ENCODE measurements at places on chromosomes 1 and 21.
A peak's percentile ranks its signal among the peaks of the same experiment; 100 is the strongest.

- DNase-seq: no peak
These were observed 51.0 kb upstream of the EFHD2 start for GRCh38 chr1:15358565-15359133.

DNA sequence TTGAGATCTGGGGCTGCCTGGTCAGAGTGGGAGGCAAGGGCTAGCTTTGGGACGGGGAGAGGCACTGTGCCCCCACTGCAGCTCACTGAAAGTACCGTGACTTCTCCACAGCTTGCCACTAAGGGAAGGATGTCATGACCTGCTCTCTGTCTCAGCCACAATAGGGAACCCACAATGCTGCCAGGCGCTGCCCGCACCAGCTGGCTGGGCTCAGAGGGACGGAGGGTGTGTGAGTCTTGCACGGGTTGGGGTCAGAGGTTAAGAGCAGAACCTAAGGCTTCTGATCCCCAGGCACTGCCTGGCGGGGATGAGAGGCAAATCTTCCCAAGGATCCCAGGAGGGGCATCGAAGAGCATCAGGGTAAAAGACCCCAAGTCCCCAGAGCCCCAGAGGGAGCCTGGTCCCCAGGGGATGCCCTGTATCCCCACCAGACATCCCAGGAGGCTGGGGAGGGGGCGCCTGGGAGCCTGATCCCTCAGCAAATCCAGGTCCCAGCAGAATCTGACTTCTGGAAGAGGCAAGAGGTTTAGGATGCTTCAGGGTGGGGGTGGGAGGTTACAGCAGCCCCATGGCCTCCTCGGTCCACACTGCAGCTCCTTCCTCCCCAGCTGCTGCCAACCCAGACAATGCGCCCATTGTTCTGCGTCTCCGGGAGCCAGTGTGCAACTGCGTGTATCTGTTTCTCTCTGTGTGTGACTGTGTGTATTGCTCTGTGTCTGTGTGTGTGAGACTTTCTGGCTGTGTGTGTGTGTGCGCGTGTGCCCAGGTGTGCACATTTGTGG lies 2.0 kb upstream of the MARCKSL1 start:
- no peak for DNase-seq

GRCh38 chr1:218348628-218349071 lies 3.5 kb downstream of the TGFB2 start:
- peak; percentile 40 for DNase-seq

DNA sequence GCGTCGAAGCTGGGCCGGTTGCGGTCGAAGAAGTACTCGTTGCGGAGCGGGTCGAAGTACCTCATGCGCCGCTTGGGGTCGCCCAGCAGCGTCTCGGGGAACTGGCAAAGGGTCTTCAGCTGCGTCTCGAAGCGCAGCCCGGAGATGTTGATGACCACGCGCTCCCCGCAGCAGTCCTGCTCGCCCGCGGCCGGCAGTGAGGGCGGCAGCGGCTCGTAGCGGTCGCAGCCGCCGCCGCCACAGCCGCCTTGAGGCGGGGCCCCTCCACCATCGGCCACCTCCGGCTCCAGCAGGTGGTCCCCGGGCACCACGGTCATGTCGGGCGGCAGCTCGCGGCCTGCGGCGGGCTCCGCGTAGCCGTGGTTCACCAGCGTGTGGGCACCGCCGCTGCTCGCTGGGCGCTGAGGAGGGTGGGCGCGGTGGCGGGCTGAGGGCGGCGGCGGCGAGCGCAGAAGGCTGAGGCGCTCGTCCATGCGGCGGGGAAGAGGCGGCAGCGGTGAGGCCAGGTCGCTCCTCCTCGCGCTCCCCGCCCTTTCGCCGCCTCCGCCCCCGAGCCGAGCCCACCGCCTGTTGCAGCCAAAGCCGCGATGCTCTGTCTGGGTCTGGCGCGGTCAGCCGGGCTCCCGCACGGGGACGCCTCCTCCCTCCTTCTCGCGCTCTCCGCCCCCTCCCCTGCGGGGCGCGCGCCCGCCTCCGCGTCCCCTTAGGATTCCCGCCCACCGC lies at the start of gene KCNA3:
KCNA3 (minus strand) TSS at position 604 of the 723 bp plus-strand sequence; CDS start at position 473, 131 bp downstream.
- peak; percentile 27 for DNase-seq

GRCh38 chr1:74596717-74597116 lies 76.9 kb downstream of the ERICH3 start:
- no peak for DNase-seq

GRCh38 chr21:16945580-16945979 lies 567.3 kb upstream of the CXADR start:
- DNase-seq: no peak

DNA sequence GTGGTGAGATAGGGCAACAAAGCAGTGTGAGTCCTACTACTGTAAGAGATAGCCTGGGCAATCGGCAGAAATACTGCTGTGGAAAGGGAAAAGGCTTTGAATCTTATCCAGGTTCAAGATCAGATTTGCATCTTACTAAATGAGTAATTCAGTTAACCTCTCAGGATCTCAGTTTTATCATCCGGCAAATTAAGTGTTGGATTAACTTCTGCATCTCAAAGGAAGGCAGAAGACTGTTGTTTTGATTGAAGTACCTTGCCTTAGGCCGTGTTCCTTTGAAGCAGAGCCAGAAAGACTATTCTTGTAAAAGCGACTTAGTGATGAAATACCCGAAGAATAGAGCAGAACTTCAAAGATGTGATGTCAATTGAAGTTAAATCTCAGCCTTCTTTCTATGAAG lies 612.9 kb upstream of the USP24 start:
- peak; percentile 52 for DNase-seq

DNA sequence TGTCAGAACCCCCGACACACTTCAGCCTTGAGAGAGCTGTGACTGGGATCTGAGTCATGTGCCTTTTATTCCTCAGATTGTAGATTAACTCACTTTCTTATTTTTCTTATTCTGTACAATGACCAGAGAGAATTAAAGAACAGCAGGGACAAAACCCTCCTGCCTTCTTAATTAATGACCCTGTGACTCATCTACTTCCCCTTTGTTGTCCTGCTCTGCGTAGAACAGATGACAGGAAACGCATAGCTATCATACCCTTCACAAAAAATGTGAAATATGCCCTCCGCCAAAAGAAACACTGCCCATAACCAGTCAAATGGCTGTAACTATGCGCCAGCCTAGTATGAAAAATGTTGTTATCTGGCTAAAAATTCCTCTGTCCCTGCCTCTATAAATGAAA lies 9.1 kb upstream of the PADI2 start:
- peak; percentile 80 for DNase-seq

- no peak for DNase-seq
These were observed 122.9 kb upstream of the ARHGEF16 start for GRCh38 chr1:3331564-3331963.
